ENCODE measurements at places on chromosomes 2 and 18.

GRCh38 chr2:144405321-144405720 lies 114.6 kb downstream of the ZEB2 start:
- no peak for DNase-seq

- DNase-seq, result no peak
Measured at GRCh38 chr18:76982038-76982437, 150.5 kb downstream of the MBP start.

- no peak for DNase-seq
Measured at GRCh38 chr2:67108231-67108630, 288.9 kb upstream of the ETAA1 start.

GRCh38 chr2:35463805-35464596 lies 891.6 kb upstream of the CRIM1 start:
- DNase-seq, result no peak

DNA sequence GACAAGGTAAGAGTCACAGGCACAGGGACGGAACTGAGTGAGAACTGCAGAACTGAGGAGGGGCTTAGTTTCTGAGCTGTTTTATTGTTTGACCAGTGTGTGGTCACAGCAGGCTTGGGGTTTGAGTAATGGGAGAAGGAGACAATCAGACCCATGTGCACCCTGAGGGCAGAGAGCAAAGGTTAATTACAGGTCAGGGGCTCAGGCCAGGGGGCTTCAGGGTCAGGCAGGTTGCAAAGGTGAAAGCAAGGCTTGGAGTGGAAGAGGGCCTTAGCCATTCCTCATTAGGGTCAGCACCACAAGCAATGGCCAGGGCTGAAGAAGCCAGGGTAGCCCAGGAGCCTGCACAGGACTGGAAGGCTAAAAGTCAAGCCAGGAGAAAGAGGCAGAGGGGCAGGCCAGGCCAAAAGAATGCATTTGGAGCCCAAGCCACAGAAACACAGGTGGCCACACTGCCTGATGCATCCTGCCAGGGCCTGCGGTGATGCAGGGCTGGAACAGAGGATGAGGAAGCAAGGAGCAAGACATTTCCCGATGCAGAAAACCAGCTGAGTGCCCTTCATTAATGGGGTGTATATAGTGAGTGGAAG lies 209.8 kb upstream of the GYPC start:
- no peak for DNase-seq

DNA sequence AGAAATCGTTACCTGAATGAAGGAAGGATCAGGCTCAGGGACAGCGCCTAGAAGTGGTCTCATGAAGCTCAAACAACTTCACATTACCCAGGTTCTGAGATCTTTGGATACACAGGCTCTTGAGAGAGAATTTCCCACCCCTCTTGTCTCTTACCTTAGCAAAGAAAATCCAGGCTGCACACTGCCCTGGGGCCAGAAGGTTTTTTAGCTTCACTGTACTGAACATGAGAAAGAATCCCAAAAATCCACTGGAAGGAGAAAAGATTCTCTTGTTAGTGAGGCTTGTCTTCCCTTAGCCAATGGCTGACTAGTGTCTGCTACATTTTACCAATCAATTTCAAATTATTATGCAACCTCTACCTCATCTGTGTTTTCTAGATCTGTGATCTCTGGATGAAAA lies 101.0 kb upstream of the RIOK3 start:
- DNase-seq, result no peak
